ENCODE measurements at places on chromosomes 12 and 14. TPM values are rescaled to one million over a fixed set of nuclear protein-coding genes. Genes with fewer than 3 reads are reported as not detected.

DNA sequence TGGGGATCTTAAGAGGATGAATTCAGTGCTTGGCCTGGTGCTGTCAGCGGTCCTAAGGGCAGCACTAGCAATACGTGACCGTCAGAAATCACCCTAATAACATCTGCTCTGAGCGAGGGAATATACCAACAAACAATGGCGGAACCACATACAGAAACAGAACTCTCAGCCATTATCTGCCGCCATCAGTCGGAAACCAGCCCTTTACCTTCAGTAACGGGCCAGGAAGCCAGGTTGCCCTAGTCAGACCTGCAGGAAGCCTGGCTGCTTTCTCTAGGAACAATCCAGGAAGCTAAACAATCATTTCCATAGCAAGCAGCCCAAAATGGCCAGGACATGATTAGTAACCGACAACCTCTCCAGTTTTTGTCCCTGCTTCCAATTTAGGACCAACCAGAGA is 5.6 kb downstream of the CDCA4 start:
- H3K4me1 ChIP-seq: peaks cover 46% of the 10 kb centered on the region
- peak overlapping the region; percentile 5 for H3K27ac ChIP-seq
- no peak for DNase-seq
- peaks cover 13% of the 10 kb centered on the region for H3K36me3 ChIP-seq

DNA sequence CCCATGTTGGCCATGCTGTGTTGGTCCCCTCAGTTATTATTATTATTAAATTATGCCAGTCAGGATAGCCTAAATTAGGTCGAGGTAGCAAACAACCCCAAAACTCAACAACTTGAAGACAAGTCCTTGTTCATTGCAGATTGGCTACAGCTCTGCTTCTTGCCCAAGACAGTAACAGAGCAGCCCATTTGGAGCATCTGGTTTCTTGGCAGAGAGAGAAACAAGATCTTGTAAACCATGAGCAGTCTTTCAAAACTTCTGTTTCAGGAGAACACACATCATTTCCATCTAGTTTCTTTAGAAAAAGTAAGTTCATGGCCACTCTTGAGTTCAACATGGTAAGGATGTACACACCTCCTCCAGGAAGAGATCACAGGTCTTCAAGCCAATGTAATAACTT is 52.3 kb downstream of the E2F7 start:
- H3K27ac ChIP-seq: no peak overlapping the region
- no peak overlapping the region for H3K4me3 ChIP-seq
- no peak for DNase-seq
- H3K36me3 ChIP-seq: no peaks in the 10 kb centered on the region
- no peaks in the 10 kb centered on the region for H3K27me3 ChIP-seq
- no peaks in the 10 kb centered on the region for H3K4me1 ChIP-seq

- no peak for DNase-seq
- no peaks in the 10 kb centered on the region for H3K36me3 ChIP-seq
- H3K4me1 ChIP-seq: peaks cover 19% of the 10 kb centered on the region
- peaks cover 6% of the 10 kb centered on the region for H3K27me3 ChIP-seq
Measured at GRCh38 chr14:105201925-105202513, 20.9 kb upstream of the NUDT14 start.

DNA sequence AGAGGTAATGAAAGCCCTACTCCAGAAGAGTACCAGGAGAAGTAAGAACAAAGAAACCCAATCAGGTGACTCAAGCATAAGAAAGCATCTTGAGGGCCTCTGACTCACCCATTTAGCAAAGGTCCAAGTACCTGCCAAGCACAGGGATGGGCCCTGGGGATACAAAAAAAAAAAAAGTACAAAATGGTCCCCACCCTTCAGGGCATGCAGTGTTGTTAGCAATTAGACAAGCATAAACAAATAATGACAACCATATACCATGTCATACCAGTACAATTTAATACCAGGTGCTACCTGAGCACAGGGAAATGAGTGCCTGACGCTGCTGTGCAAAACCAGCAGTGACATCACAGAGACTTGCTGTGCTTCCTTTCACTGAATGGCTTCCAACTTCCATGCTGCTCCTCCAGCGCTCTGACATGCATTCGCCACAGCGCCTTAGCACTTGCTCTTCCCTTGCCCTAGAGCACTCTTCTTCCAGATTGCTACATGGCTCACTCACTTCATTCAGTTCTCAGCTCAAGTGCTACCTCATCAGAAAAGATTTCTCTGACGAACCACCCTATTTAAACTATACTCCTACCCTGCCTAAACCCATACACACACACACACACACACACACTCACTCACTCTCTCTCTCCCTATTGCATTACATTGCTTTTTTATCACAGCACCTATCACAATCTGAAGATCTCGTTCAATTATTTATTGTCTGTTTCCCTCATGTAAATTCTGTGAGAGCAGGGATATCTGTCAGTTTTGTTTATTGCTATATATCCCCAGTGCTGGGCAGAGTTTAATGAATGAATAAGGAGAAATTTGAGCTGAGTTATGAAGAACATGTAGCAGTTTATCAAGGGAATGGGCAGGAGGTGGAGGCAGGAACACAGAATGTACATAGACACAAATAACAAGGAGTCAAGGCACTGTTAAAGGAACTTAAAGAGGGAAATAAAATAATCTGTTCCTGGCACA is 12.9 kb upstream of the EPS8 start:
- H3K27ac ChIP-seq: no peak overlapping the region
- H3K36me3 ChIP-seq: no peaks in the 10 kb centered on the region
- no peak for DNase-seq
- H3K4me3 ChIP-seq: no peak overlapping the region
- no peaks in the 10 kb centered on the region for H3K4me1 ChIP-seq
- H3K27me3 ChIP-seq: no peaks in the 10 kb centered on the region

GRCh38 chr12:116482859-116483258 is 76.3 kb upstream of the MAP1LC3B2 start:
- H3K36me3 ChIP-seq: no peaks in the 10 kb centered on the region
- H3K27ac ChIP-seq: no peak overlapping the region
- no peak overlapping the region for H3K4me3 ChIP-seq
- no peak for DNase-seq
- H3K27me3 ChIP-seq: no peaks in the 10 kb centered on the region

DNA sequence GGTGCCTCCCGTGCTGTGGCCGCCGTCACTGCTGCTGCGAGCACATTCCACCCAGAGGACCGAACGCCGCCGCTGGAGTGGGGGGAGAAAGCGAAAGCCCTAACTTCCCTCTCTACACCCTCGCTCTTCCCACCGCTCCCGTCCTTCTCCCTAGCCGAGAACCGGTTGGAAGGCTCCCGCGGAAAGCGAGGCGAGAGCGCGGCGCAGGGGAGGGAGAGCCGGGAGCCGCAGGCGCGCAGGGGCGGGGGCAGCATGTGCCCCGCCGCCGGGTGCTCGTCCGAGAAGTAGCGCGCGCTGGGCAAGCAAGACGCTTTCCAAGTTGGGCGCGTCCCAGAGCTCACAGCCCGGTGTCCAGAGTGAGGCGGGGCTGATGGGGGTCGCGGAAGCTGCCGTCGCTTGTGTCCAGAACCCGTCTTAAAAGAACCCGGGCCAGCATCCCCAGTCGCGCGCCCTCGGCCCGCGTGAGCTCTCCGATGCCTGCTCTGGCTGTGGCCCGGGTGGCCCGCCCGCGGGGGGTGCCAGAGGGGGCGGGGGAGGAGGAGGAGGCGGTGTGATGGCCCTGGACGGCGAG is at the start of gene TRHDE:
TSS of gene TRHDE (plus strand) at position 280 of the 571 bp plus-strand sequence. CDS start at position 554, 274 bp downstream.
- no peak within 1 kb of the TSS for H3K4me3 ChIP-seq
- no peaks in the 10 kb centered on the region for H3K4me1 ChIP-seq
- no peak for DNase-seq
- H3K27me3 ChIP-seq: no peaks in the 10 kb centered on the region

Gene INHBC
- total RNA-seq: 0.11 TPM

Gene RIMBP2
- not detected for total RNA-seq

Gene CCDC38
- total RNA-seq: 0.46 TPM

Gene C1S
- total RNA-seq: 0.64 TPM

Gene RPGRIP1
- total RNA-seq: not detected

Gene TSPAN11
- not detected for total RNA-seq

Gene KIF26A
- total RNA-seq: 0.15 TPM

All from CD8-positive, alpha-beta memory T cell (primary cell).